Cardiac septum (tissue), 1 donor: ENCODE measurements at places on chromosomes 4 and X. TPM values are rescaled to one million over a fixed set of nuclear protein-coding genes. Genes with fewer than 3 reads are reported as not detected.

The LIN54 gene
- total RNA-seq = 7.4 TPM

The HSFX1 gene
- total RNA-seq = 2.0 TPM

The C4orf50 gene
- total RNA-seq = 0.03 TPM

The FAM114A1 gene
- total RNA-seq = 26.1 TPM

The GAGE12H gene
- total RNA-seq = not detected

The TMPRSS11B gene
- total RNA-seq = not detected

The C1GALT1C1 gene
- 15.5 TPM for total RNA-seq

The ERAS gene
- total RNA-seq = not detected

The MPC1L gene
- not detected for total RNA-seq

The IQCM gene
- not detected for total RNA-seq

The POU3F4 gene
- total RNA-seq = not detected

The PHEX gene
- total RNA-seq = 0.11 TPM

The GABRE gene
- total RNA-seq = 54.0 TPM

The ADAM29 gene
- not detected for total RNA-seq

The SORBS2 gene
- 1,779 TPM for total RNA-seq

The GPC3 gene
- total RNA-seq = 1.6 TPM

The GRID2 gene
- total RNA-seq = 0.24 TPM

The NAP1L2 gene
- total RNA-seq = 10.7 TPM

The STIM2 gene
- 10.1 TPM for total RNA-seq

The MAGEE1 gene
- total RNA-seq = 3.7 TPM

The ASB5 gene
- total RNA-seq = 3.8 TPM

The CT45A2 gene
- total RNA-seq = not detected

The SLC25A43 gene
- total RNA-seq = 2.1 TPM

The ZNF81 gene
- total RNA-seq = 11.7 TPM

The WDR13 gene
- 170 TPM for total RNA-seq

The ANXA10 gene
- not detected for total RNA-seq

The PDS5A gene
- 33.1 TPM for total RNA-seq

The BTC gene
- 0.35 TPM for total RNA-seq

The SSX3 gene
- total RNA-seq = not detected

The FAT4 gene
- 18.6 TPM for total RNA-seq

The SHROOM4 gene
- total RNA-seq = 8.6 TPM

The TKTL2 gene
- total RNA-seq = not detected

The TMPRSS11A gene
- not detected for total RNA-seq

The IL13RA2 gene
- total RNA-seq = 0.54 TPM

The ODAM gene
- total RNA-seq = not detected

The KCTD8 gene
- 0.67 TPM for total RNA-seq

The XG gene
- 2.6 TPM for total RNA-seq

The CHM gene
- 11.2 TPM for total RNA-seq

The CDKL2 gene
- total RNA-seq = 0.70 TPM

The TLR3 gene
- 2.3 TPM for total RNA-seq

The PTPN13 gene
- total RNA-seq = 3.4 TPM

The H2BW2 gene
- total RNA-seq = not detected

The DGKK gene
- not detected for total RNA-seq

The ZAR1 gene
- not detected for total RNA-seq

The GAGE12F gene
- not detected for total RNA-seq

The ARR3 gene
- total RNA-seq = not detected

The GRIA2 gene
- total RNA-seq = 0.05 TPM

The SEL1L3 gene
- total RNA-seq = 3.3 TPM

The RHOXF2 gene
- total RNA-seq = not detected
